Posterior vena cava (tissue), 2 donors: ENCODE measurements at places on chromosomes 1 and 21. TPM values are rescaled to one million over a fixed set of nuclear protein-coding genes. Genes with fewer than 3 reads are reported as not detected.
A peak's percentile ranks its signal among the peaks of the same experiment; 100 is the strongest.

LMOD1 gene
- 440 TPM for total RNA-seq

GRCh38 chr1:82377201-82377884 is 576.6 kb downstream of the ADGRL2 start:
- no peak for DNase-seq

DNA sequence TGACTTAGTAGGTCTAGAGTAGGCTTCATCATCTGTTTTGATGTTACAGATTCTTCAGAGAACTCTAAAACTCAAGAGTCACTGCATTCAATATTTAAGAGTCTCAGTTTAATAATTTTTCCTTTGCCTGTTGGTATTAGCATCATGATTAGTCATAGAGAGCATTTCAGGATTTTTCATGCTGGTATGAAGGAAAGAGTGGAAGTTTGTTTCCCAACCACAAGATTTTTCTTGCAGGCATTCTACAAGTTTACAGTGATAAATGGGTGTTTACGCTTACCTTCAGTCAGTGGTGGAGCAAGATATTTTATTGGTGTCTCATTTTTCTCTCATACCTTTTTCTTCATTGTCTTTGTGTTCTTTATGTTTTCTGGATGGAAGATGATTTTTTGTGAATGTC is 58.4 kb upstream of the MYOCOS start:
- no peak for DNase-seq

DNA sequence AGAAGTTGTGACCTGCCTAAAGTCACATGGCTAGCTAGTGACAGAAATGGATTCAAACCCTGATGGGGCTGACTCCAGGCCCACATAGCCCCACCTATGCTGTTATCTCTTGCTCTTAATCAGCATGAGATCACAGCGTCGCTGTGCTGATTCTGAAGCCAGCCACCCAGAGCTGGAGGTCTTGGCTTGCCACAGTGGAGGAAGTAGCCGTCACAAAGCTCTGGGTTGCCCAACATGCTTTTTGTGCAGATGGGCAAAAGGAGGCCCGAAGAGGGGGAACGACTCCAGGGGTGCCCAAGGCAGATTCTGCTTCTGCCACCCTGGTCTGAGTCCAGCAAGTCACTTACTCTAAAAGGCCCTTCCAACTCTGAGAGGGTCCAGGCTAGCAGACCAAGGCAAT is 14.7 kb upstream of the MFSD2A start:
- no peak for DNase-seq

FLG2 gene
- total RNA-seq = not detected

- DNase-seq = no peak
These were observed 139.7 kb downstream of the GRIK1 start for GRCh38 chr21:29800056-29800455.

DNA sequence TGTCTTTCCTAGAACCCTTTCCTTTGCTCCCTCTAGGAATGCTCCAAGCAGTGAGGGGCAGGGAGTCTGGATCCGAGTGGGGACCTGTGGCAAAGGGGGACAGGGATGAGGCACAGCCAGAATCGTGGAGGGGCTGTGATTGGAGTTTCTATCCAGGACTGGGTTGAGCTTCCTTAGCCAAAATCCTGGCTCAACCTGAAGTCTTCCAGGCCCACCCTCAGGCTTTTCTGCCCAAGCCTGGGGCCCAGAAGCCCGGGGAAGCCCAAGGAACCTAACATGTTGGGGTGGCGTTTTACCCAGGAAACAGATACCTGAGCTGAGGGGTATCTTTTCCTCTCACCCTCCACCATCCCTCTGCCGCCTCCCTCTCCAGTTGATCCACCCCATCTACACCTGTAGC is 5.4 kb downstream of the MYOG start:
- DNase-seq = no peak

GRCh38 chr1:223717695-223718363 is 5.5 kb downstream of the CAPN2 start:
- no peak for DNase-seq

GRCh38 chr1:211420389-211420788 is 71.6 kb downstream of the RD3 start:
- no peak for DNase-seq

GRCh38 chr1:201164645-201165044 is 10.4 kb upstream of the TMEM9 start:
- no peak for DNase-seq

GRCh38 chr1:216425577-216425976 is 2.3 kb upstream of the USH2A start:
- DNase-seq = no peak

- no peak for DNase-seq
These were observed 989.0 kb downstream of the PLA2G4A start for GRCh38 chr1:187817782-187818181.

GRCh38 chr1:208500375-208500774 is 256.2 kb upstream of the PLXNA2 start:
- no peak for DNase-seq

OR1C1 gene
- not detected for total RNA-seq

GRCh38 chr1:235767795-235768194 is 98.9 kb downstream of the LYST start:
- no peak for DNase-seq

C8A gene
- not detected for total RNA-seq

KPRP gene
- not detected for total RNA-seq

BRINP3 gene
- not detected for total RNA-seq

BTBD8 gene
- total RNA-seq = 2.5 TPM

DNA sequence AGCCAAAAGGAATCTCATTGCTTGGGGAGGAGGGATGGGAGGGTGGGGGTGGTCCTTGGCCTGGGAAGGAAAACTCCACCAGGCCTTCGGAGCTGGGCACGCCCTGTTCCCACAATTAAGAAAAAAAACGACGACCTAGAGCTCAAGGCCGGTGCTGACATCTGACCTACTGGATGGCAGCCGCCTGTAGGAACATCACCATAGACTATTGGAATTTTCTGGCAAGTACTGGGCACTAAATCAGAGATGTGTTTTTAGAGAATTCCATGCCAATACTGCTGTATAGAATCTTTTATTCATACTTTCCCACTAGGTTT is 729 bp downstream of the NADK start:
- DNase-seq = no peak

DNA sequence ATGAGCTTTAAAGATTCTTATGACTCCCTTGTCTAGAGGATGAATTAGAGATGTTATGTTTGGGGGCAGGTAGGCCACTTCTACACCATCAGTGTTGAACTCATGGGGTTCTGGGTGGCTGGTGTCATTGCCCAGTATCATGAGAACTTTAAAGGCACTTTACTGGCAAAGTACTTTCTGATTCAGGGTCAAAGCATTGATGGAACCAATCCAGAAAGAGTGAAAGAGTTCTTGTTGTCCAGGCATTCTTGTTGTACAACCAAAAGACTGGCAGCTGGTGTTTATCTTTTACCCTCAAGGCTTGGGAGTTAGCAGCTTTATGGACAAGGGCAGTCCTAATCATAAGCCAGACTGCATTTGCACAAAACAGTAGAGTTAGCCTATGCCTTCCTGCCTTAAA is 673.0 kb downstream of the USP25 start:
- no peak for DNase-seq

- DNase-seq = no peak
These were observed 18.7 kb downstream of the SLC9A1 start for GRCh38 chr1:27136236-27136551.

WLS gene
- total RNA-seq = 53.3 TPM

GRCh38 chr1:211752951-211753486 is 77.5 kb downstream of the LPGAT1 start:
- DNase-seq = no peak

DNA sequence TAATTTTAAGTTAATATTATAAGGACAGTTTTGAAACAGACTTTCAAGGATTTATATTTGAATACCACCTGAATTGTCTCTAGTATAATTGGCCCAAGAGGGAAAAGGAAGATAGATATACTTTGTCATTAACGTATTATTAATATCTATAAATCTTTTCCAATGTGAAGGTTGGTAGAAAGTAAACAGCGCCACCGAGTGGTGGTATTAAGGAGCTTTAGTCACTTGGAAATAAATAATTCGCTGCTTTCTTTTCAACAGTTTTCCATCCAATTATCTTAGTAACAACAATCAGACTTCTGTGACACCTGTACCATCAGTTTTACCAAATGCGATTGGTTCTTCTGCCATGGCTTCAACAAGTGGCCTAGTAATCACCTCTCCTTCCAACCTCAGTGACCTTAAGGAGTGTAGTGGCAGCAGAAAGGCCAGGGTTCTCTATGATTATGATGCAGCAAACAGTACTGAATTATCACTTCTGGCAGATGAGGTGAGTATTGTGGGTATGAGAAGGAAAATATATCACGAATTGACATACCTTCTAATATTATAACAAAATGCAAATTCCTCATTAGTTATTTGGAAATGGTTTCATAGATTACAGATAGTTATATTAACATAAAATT is 37.7 kb downstream of the SH3GLB1 start:
- no peak for DNase-seq

- DNase-seq = peak; percentile 85
These were observed 179.0 kb downstream of the ADSS2 start for GRCh38 chr1:244272471-244273261.

DNA sequence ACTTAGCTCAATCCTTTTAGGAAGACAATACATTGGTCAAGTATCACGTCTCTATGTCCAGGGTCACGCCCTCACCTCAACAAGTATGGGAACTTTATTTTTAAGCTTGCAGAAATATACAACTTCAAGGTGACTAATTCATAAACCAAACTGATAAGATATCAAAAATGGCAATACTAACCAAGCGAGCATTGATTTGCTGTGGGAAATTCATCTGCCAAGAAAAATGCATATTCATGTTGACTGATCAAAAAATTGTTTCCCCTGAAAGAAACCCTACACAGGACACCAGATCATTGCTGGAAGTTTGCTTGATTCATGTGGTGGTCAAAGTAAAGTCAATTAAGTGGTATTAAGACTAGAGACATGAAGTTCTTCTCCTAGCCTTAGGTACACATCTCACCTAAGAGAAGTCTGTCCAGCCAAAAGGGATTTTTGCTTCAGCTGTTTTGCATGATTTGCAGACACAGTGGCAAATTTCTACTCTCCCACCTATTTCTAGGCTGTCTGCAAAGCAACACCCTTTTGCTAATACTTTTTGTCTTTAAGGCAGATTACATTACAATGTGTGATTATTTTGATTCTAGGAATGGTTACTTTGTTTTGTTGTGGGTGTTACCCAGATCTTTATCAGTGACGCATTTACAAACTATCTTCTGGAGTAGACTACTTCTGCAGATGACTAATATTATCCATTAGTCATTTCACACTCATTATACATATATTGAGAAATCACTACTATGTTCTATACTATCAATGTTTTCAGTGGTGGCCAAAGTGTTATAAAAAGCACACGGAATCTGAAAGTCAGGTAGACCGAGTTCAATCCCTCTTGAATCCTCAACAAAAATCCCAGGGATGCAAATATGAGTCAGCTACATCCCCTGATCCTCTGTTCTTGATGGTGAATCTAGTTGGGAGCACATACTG is 12.4 kb downstream of the SAMSN1 start:
- no peak for DNase-seq

RNF186 gene
- total RNA-seq = not detected

DNA sequence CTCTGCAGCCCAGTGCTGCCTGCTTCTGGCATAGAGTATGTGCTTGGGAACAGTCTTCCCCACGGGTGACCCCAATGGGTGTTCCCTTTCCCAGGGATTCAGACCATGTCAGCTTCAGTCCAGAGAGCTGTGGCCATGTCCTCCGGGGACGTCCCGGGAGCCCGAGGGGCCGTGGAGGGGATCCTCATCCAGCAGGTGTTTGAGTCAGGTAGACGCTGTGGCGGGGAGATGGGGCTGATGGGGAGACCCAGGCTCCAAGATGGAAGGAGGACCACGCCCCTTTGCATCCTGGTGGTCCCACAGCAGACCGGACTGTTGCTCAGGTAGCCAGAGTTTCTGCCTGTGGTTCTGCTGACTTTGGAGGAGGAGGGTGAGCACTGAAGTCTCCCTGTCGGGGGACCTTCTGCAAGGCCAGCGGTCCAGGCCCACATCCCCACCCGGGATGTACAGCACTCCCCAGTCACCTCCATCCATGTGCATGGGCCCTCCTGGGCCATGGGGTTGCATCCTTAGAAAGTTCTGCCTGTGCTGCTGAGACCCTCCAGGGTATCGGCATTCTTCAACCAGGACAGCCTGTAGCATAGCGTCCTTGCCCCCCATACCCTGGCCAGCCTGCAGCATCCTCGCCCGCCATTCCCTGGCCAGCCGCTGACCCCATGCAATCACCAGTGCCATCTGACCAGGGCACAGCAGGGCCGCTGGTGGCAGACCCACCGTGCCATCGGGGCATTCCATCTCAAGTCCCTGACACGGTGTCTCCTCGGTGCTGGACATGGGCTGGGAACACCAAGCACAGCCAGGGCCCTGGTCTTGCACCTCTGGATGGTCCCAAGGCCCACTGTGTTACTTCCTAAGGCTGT is 2.8 kb downstream of the AIRE start:
- no peak for DNase-seq

SLC6A17 gene
- total RNA-seq = 0.51 TPM

- DNase-seq = no peak
These were observed 339.9 kb downstream of the NTNG1 start for GRCh38 chr1:107480548-107481415.

DNA sequence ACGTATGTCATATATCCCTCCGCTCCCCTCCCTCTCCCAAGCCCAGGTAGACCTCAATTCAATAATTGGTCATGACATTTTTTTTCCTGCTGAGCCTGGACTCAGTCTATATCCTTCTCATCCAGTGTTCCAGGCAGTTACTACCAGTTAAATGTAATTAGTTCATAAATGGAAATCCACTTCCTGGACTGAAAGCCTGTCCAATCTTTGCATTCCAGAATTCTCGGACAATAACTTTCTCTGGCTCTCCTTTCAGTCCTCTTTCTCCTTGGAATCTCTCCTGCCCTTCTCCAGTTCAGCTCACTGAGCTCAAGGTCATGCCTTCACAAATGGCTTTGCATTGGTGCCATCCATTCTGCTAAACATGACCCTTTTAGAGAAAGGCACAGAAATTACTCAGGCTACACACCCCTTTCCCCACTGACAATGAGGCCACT is 34.8 kb downstream of the VWA5B1 start:
- no peak for DNase-seq

- DNase-seq = no peak
These were observed 612.4 kb downstream of the LTN1 start for GRCh38 chr21:28380241-28380640.

DNA sequence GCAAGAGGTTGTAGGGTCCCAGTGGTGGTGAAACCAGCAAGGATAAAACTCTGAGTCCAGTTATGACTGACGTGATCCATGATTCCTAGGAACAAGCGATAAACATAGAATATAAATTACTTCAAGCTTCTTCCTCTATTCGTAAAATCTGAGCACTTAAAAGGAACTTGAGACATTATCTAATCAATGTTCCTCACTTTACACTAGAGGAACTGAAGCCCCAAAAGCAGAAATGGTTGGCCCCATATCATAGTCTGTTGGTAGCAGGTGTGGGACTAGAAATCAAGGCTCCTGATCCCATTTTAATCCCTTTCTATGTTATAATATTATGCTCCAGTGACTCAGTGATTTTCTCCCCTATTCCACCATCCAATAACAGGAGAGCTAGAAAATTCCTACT is 21.9 kb upstream of the MNDA start:
- DNase-seq = no peak

- DNase-seq = no peak
These were observed 63.1 kb downstream of the PTGFR start for GRCh38 chr1:78553859-78554258.

CYP4Z1 gene
- total RNA-seq = 1.5 TPM
